Heart left ventricle (tissue), 16 donors: ENCODE measurements at places on chromosomes 3 and 15. TPM values are rescaled to one million over a fixed set of nuclear protein-coding genes. Genes with fewer than 3 reads are reported as not detected.

Gene TUSC7
- polyA plus RNA-seq = not detected

Gene RHCG
- 0.23 TPM for polyA plus RNA-seq

Gene PLCB2
- polyA plus RNA-seq = 3.5 TPM

Gene ARHGEF26
- 0.69 TPM for polyA plus RNA-seq

Gene KNL1
- polyA plus RNA-seq = 0.04 TPM

Gene IFT122
- 7.2 TPM for polyA plus RNA-seq

Gene GATM
- polyA plus RNA-seq = 9.1 TPM

Gene COL6A5
- polyA plus RNA-seq = not detected

Gene SLC28A1
- 1.9 TPM for polyA plus RNA-seq

Gene STRA6
- polyA plus RNA-seq = not detected

Gene FAM107A
- 39.2 TPM for polyA plus RNA-seq
